Peyer's patch (tissue), 4 donors: ENCODE measurements at places on chromosomes 3 and 15. TPM values are rescaled to one million over a fixed set of nuclear protein-coding genes. Genes with fewer than 3 reads are reported as not detected.

GRCh38 chr3:21269882-21270281 lies 481.1 kb downstream of the ZNF385D start:
- no peaks in the 10 kb centered on the region for H3K27me3 ChIP-seq
- no peak overlapping the region for H3K4me3 ChIP-seq
- H3K27ac ChIP-seq, result no peak overlapping the region
- no peak for DNase-seq

- no peaks in the 10 kb centered on the region for H3K27me3 ChIP-seq
- no peak overlapping the region for H3K4me3 ChIP-seq
- no peak overlapping the region for H3K27ac ChIP-seq
- no peaks in the 10 kb centered on the region for H3K36me3 ChIP-seq
Measured at GRCh38 chr15:83565553-83566159, 88.3 kb upstream of the ADAMTSL3 start.

PARP16 gene
- total RNA-seq, result 8.6 TPM

GRCh38 chr3:185069037-185070030 lies 83.5 kb downstream of the C3orf70 start:
- H3K4me3 ChIP-seq, result no peak overlapping the region
- no peak for DNase-seq
- H3K27ac ChIP-seq, result peak overlapping the region; percentile 15

- no peaks in the 10 kb centered on the region for H3K36me3 ChIP-seq
- no peak overlapping the region for H3K4me3 ChIP-seq
- no peaks in the 10 kb centered on the region for H3K4me1 ChIP-seq
- DNase-seq, result no peak
- H3K27ac ChIP-seq, result no peak overlapping the region
Measured at GRCh38 chr3:172868582-172869200, 118.2 kb downstream of the ECT2 start.

GRCh38 chr3:146280864-146281263 lies 30.0 kb upstream of the PLSCR4 start:
- H3K27ac ChIP-seq, result no peak overlapping the region
- no peaks in the 10 kb centered on the region for H3K4me1 ChIP-seq
- no peaks in the 10 kb centered on the region for H3K36me3 ChIP-seq
- H3K4me3 ChIP-seq, result no peak overlapping the region
- DNase-seq, result no peak

DNA sequence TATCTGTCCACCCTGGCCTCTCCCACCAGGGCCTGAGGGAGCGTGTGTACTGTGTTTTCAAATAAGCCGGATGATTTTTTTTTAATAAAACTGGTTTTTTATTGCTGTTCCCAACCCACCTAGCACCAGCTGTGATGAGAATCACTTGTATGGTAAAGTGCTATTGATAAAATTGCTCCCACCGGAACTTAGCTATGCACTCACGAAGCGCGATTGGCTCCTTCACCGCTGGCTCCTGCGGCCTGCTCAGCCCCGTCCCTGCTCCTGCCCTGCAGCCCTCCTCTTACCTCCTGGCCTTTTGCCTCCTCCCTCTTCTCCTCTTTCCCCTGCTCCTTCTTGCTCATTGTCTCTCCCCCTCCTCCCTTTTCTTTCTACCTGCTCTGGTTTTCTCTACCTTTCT lies 183.7 kb downstream of the TLE3 start:
- no peak for DNase-seq
- no peaks in the 10 kb centered on the region for H3K36me3 ChIP-seq
- H3K27ac ChIP-seq, result no peak overlapping the region
- no peak overlapping the region for H3K4me3 ChIP-seq

DAPK2 gene
- 166 TPM for total RNA-seq

DNA sequence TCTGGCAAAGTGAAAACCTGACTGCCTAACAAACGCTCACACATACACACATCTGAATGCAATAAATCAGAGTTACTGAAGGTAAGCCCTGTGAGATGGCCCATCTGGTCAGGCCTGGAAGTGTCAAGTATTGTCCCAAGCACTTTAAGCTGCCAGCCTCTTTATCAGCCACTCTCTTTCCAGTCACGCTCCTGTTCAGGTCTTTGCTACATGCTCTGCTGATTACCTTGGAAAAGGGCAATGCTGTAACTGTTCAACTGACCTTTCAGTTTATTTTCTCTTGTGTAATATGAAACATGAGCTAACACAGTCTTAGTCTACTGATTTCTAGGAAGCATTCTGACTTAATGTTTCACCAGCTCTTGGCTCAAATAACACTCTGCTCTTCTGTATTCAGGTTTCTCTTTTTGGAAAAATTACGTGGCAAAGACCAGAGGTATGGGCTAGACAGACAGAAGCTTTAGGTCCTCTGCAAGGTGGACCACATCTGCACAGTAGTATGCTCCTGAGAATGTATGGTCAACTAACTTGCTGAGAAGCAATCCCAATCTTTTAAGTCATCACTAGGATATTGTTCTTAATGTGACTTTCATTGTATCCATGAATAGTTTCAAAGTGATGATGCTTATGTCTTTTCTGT lies 44.5 kb downstream of the GBE1 start:
- no peaks in the 10 kb centered on the region for H3K27me3 ChIP-seq
- no peak overlapping the region for H3K27ac ChIP-seq
- no peaks in the 10 kb centered on the region for H3K36me3 ChIP-seq
- DNase-seq, result no peak
- H3K4me1 ChIP-seq, result no peaks in the 10 kb centered on the region

GRCh38 chr3:50971487-50971924 lies 296.8 kb downstream of the DOCK3 start:
- no peaks in the 10 kb centered on the region for H3K27me3 ChIP-seq
- no peak overlapping the region for H3K4me3 ChIP-seq
- no peaks in the 10 kb centered on the region for H3K36me3 ChIP-seq
- H3K4me1 ChIP-seq, result no peaks in the 10 kb centered on the region

DNA sequence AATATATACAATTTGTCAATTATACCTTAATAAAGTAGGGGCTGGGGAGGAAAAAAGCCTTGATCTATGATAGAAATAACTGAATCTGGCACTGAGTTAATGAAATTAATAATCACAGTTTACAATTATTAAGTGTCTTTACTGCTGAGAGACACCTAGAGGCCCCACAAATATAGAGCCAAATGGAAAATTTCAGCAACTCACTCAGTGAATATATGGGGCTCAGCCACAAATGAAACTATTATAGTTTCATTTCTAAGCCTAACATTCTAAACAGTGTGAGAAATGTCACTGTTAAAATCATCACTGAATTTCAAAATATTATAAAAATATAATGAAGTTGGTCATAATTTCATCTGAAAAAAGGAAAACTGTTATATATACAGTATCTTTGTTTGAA lies 40.3 kb downstream of the GNB4 start:
- no peaks in the 10 kb centered on the region for H3K27me3 ChIP-seq
- no peak for DNase-seq
- H3K4me3 ChIP-seq, result no peak overlapping the region
- no peaks in the 10 kb centered on the region for H3K36me3 ChIP-seq
- no peaks in the 10 kb centered on the region for H3K4me1 ChIP-seq

GRCh38 chr3:9149566-9149965 lies 99.9 kb downstream of the SRGAP3 start:
- H3K4me1 ChIP-seq, result no peaks in the 10 kb centered on the region
- no peaks in the 10 kb centered on the region for H3K36me3 ChIP-seq
- no peak overlapping the region for H3K27ac ChIP-seq
- H3K27me3 ChIP-seq, result no peaks in the 10 kb centered on the region
- H3K4me3 ChIP-seq, result no peak overlapping the region

GRCh38 chr15:68621535-68621934 lies 42.7 kb downstream of the CORO2B start:
- H3K27ac ChIP-seq, result no peak overlapping the region
- no peak for DNase-seq
- no peak overlapping the region for H3K4me3 ChIP-seq
- H3K4me1 ChIP-seq, result no peaks in the 10 kb centered on the region

- no peak for DNase-seq
- no peak overlapping the region for H3K27ac ChIP-seq
- no peaks in the 10 kb centered on the region for H3K4me1 ChIP-seq
- H3K36me3 ChIP-seq, result no peaks in the 10 kb centered on the region
- H3K27me3 ChIP-seq, result no peaks in the 10 kb centered on the region
- H3K4me3 ChIP-seq, result no peak overlapping the region
Measured at GRCh38 chr15:87527416-87527815, 729.1 kb downstream of the NTRK3 start.

POTEB2 gene
- total RNA-seq, result not detected

DNA sequence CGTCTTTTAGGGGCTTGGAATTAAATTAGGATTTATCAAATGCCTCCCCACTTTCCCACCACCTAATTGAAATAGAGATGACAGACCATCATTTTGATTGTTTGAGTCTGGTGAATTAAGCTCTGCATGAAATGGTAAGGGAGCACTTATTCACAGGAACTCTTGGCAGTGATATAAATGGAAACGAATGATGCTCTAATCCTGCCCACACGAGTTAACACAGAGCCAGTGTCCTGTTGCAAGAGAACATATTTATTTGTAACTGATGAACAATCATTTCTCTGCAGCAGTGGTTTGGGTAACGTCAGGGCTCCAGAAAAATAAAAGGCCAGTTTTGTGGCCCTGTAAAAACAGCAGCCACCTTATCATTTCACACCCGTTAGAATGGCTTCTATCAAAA lies 163.3 kb downstream of the FEZF2 start:
- H3K4me3 ChIP-seq, result no peak overlapping the region
- no peaks in the 10 kb centered on the region for H3K27me3 ChIP-seq
- H3K27ac ChIP-seq, result no peak overlapping the region
- H3K4me1 ChIP-seq, result no peaks in the 10 kb centered on the region

- DNase-seq, result no peak
- H3K27me3 ChIP-seq, result no peaks in the 10 kb centered on the region
- peak overlapping the region; percentile 68 for H3K27ac ChIP-seq
- peaks cover 19% of the 10 kb centered on the region for H3K4me1 ChIP-seq
Measured at GRCh38 chr15:79977431-79978054, 6.5 kb upstream of the BCL2A1 start.
